ENCODE measurements at places on chromosomes 5 and 9.

DNA sequence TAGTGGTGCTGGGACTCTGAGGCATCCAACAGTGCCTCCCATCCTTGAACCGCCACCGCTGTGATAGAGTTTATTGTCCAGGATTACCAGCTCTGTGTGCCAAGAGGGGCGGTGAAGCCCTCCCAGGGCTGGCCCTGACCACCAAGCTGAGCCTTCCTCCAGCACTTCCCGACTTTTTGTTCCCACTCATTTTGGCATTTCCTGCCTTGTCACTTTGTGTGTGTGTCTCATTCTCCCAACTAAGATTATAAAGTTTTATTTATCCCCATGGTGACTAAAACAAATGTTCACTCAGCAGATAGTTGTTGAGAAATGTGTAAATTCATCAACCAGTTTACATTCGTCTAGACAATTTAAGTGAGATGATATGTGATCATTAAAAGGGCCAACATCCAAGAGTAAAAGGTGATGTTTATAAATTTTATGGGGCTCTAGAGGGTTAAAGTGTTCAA is 2.5 kb downstream of the F2R start:
- no peak for DNase-seq

DNA sequence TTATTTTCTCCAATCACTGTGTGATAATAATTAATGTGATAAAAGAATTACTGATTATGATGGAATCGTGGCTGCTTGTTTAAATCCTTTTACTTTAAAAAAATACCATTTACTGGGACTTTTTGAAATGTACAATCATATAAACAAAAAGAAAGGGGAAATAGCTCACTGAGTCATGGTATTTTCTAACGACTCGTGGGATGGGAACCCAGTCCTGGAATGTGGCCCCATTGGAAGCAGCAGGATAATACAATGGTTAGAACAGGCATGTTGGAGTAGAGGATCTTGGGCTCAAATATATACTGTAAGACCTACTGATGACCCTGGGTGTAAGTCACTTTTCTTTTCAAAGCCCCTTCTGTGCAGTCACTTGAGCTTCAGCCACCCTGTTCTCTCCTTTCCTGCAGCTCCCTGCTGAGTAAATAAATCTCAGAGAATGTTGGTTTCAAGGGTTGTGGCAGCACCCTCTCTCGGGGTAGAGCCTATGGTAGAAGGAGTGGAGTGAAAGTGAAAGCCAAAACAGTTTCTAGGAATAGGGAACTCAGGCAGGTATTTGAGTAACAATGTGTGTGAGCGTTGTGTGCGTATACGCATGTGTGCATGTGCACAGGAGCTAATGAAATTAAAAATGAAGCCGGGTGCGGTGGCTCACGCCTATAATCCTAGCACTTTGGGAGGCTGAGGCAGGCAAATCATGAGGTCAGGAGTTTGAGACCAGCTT is 40.8 kb upstream of the LARP1 start:
- DNase-seq = no peak

DNA sequence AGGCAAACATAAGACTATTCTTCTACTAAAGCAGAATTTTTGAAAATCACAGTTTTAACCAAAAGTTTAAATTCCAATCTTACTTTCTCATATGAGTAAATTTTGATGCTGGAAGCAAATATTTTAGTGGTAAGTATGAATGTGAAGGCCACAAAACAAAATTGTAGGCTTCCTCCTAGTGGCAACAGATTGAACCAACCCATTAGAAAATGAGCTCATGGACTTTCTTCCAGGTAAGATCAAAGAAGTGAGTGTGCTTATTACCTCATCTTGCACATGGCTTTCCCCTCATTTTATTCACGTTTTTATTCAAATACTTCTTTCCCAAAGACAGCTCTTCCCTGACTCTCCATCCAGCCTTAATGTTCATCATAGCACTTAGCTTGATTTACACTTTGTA is 16.5 kb upstream of the RLN2 start:
- no peak for DNase-seq

DNA sequence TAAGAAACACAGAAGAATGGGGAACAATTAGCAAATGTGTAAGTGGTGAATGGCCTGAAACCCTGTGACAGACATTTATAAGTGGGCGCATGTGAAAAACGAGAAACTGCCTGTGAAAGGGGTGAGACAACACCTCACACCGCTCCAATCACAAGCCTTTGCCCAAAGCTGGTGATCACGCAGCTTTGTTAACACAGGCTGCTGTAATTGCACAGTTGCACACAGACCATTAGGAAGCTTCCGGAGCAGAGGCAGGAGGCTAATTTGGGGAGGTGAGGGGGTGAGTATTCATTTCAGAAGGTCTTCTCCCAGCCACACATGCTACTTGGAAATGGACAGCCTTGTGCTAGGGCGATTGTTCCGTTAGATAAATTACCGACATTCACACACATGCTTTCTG is 294.0 kb downstream of the MED10 start:
- no peak for DNase-seq

- DNase-seq = no peak
These were observed 193.3 kb downstream of the PALM2AKAP2 start for GRCh38 chr9:109973336-109973735.

All from activated T-cell treated with anti-CD3 and anti-CD28 coated beads, Interleukin-2, amount 50 U/mL, for 24 hours (primary cell).